ENCODE measurements at places on chromosomes 12 and 14.
A peak's percentile ranks its signal among the peaks of the same experiment; 100 is the strongest.

- peak overlapping the region; percentile 61 for H3K27ac ChIP-seq
- peaks cover 20% of the 10 kb centered on the region for H3K4me1 ChIP-seq
- peaks cover 62% of the 10 kb centered on the region for H3K36me3 ChIP-seq
- DNase-seq, result no peak
- no peaks in the 10 kb centered on the region for H3K27me3 ChIP-seq
- H3K4me3 ChIP-seq, result no peak overlapping the region
These were observed 5.6 kb downstream of the NAB2 start for GRCh38 chr12:57094208-57095160.

- peaks cover 36% of the 10 kb centered on the region for H3K27me3 ChIP-seq
- H3K4me3 ChIP-seq, result no peak overlapping the region
- no peak for DNase-seq
- no peak overlapping the region for H3K27ac ChIP-seq
These were observed 900 bp downstream of the AMN start for GRCh38 chr14:102923201-102923924.

DNA sequence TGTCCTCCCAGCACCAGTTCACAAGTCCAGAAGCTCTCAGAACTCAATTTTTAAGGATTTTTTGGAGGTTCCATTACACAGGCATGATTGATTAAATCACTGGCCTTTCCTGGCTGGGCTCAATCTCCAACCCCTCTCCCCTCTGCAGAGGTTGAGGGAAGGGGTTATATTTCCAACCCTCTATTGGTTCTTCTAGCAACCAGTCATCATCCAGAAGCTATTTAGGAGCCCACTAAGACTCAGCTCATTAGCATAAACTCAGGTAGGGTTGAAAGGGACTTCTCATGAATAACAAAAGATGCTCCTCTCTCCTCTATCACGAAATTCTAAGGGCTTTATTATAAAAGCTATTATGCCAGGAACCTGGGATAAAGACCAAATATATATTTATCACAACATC is 41.5 kb downstream of the SPPL3 start:
- H3K4me1 ChIP-seq, result peaks cover 14% of the 10 kb centered on the region
- H3K4me3 ChIP-seq, result no peak overlapping the region
- no peak overlapping the region for H3K27ac ChIP-seq

DNA sequence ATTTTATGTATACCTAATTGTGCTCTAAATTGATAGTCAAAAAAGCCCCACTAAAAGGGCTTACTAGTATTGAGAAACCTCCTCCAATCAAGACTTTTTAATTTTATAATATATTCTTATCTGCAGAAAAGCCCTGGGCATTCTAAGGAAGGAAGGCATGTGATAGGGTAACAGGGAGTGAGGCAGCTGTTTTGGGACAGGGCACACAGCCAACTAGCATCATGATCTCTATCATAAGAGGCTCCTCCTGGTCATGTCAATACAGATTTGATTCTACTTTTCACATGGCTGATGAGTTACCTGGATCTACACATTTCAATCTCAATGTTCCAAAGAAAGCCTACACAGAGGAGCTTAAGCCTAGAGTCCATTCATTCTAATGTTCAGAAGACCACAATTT is 9.1 kb downstream of the ADAM20 start:
- no peak overlapping the region for H3K4me3 ChIP-seq
- H3K4me1 ChIP-seq, result no peaks in the 10 kb centered on the region
- H3K36me3 ChIP-seq, result no peaks in the 10 kb centered on the region
- DNase-seq, result no peak
- no peak overlapping the region for H3K27ac ChIP-seq
- H3K27me3 ChIP-seq, result no peaks in the 10 kb centered on the region

- H3K4me1 ChIP-seq, result no peaks in the 10 kb centered on the region
- no peaks in the 10 kb centered on the region for H3K27me3 ChIP-seq
- DNase-seq, result no peak
These were observed 469.1 kb upstream of the TMEM132C start for GRCh38 chr12:127797918-127798317.

DNA sequence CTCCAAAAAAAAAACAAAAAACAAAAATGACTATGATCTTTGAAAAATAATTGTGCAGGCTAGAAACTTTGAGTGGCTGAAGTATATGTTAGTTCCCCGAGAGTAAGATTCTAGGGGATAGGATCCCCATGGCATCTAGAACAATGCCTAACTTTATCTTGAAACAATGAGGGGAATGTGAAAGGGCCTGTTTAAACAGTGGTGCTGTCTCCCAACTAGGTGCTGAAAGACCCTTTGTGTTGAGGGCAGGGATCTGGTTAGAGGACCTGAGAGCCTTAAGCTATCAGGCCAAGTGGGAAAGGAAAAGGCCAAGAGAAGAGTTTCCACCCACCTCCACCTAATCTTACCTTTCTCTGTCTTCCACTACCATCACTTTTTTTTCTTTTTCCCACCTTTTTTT is 6.8 kb upstream of the YLPM1 start:
- no peak overlapping the region for H3K4me3 ChIP-seq
- no peak for DNase-seq
- no peaks in the 10 kb centered on the region for H3K4me1 ChIP-seq
- no peaks in the 10 kb centered on the region for H3K27me3 ChIP-seq

- no peaks in the 10 kb centered on the region for H3K27me3 ChIP-seq
- no peak for DNase-seq
- H3K36me3 ChIP-seq, result no peaks in the 10 kb centered on the region
These were observed 129.9 kb downstream of the GRIP1 start for GRCh38 chr12:66549050-66549389.

DNA sequence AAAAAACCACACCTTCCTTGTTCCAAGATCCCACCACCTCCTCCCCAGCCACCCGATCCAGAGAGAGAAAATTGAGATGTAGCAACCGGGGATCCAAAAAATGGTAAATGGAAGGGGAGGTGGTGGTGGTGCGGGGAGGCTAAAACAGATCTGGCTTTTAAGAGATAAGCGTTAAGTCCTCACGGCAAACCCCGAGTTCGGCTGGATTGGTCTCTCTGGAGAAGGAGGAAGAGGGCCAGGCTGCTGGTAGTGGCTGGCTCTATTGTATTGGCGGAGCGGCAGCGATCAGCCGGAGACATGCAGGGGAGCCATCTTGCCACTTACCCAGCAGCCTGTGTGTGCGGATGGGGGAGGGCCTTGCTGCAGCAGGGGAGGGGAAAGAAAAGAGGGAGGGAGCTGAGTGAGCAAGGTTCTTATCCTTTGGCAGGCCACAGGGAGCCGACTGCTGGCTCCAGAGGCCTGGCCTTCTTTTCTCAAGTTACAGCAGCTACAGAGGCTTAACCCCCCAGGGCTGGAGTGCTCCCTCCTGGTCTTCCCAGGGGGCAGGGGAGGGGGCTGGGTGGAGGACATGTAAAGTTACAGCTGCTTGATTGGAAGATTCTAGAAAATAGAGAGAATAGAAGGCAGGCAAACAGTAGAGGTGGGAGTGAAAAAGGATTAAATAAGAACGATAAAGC is 14.1 kb upstream of the CDH24 start:
- H3K27ac ChIP-seq, result peak overlapping the region; percentile 64
- peaks cover 82% of the 10 kb centered on the region for H3K36me3 ChIP-seq
- H3K4me1 ChIP-seq, result peaks cover 17% of the 10 kb centered on the region
- DNase-seq, result peak; percentile 90

DNA sequence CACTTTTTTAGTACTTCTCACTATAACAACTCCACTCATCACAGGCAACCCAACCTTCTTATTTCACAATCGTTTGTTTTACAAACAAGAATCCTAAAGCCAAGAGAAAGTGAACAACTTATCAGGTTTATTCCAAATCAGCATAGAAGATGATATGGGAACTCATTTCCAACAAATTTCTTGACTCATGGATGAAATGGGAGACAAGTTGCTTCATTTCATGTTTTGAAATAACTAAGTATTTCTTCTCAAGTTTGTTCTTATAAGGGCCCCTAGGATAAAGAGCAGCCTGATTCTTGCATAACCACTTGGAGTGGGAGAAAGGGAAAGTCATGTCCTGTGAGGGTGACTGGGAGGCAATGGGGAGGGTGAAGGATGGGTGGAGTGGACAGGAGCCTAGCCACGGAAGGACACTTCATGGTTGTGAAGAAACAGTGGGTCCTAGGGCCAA is 168.3 kb downstream of the DUSP6 start:
- no peaks in the 10 kb centered on the region for H3K36me3 ChIP-seq
- H3K4me3 ChIP-seq, result no peak overlapping the region
- DNase-seq, result no peak
- H3K27me3 ChIP-seq, result no peaks in the 10 kb centered on the region
- peak overlapping the region; percentile 31 for H3K27ac ChIP-seq
- H3K4me1 ChIP-seq, result peaks cover 57% of the 10 kb centered on the region

- no peak overlapping the region for H3K4me3 ChIP-seq
- DNase-seq, result no peak
- no peak overlapping the region for H3K27ac ChIP-seq
- no peaks in the 10 kb centered on the region for H3K36me3 ChIP-seq
These were observed 175.2 kb upstream of the ATP2B1 start for GRCh38 chr12:89883630-89884389.

- H3K4me3 ChIP-seq, result no peak overlapping the region
- no peak for DNase-seq
- H3K27me3 ChIP-seq, result peaks cover 4% of the 10 kb centered on the region
- no peak overlapping the region for H3K27ac ChIP-seq
These were observed 339.5 kb downstream of the DPF3 start for GRCh38 chr14:72554401-72554800.

DNA sequence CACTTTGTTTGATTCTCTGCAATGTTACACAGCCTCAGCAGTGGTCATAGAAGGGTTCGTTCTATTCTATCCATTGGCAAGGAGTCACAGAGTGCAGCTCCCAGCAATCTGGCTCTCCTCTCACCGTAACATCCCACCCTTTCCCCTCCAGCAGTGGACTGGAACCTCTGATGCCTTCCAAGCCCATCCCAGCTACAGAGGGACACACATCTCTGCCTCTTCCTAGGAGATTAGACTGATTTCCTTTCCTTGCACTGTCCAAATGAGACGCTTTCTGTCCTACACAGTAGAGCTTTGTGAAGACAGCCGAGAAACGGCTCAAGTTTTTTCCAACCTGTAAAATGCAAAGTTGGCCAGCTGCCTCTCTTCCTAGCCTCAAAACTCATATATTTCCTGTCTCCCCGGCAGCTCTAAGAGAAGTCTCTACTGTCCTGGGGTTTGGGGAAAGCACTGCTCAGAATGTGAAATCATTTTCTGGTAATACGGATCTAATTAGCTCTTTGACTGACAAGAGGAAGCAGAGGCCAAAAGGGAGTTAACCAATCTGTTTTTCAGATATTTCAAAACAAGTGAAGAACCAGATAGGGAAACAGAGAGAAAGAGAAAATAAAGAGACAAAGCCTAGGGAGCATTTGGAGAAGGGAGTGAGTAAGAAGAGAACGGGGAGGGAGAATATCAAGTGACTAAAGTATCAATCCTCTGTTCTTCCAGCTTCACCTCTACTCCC is 516 bp downstream of the NINJ2 start:
- H3K27me3 ChIP-seq, result no peaks in the 10 kb centered on the region
- no peak for DNase-seq
- no peaks in the 10 kb centered on the region for H3K36me3 ChIP-seq
- peaks cover 11% of the 10 kb centered on the region for H3K4me1 ChIP-seq

DNA sequence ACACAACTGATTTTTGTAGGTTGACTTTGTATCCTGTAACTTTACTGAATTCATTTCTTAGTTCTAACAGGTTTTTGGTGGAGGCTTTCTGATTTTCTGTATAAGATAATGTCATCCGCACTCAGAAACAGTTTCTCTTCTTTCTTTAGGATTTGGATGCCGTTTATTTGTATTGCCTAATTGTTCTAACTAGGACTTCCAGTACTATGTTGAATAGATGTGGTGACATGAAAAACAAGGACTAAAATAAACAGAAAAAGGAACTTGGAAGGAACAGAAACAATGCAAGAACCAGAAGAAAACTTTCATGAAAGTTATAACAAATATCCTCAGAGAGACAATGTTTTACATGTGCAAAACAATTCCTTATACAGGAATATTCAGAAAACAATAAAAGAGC is 100.3 kb downstream of the GTF2A1 start:
- no peak overlapping the region for H3K4me3 ChIP-seq
- H3K27me3 ChIP-seq, result peaks cover 3% of the 10 kb centered on the region
- H3K36me3 ChIP-seq, result no peaks in the 10 kb centered on the region
- H3K4me1 ChIP-seq, result no peaks in the 10 kb centered on the region

DNA sequence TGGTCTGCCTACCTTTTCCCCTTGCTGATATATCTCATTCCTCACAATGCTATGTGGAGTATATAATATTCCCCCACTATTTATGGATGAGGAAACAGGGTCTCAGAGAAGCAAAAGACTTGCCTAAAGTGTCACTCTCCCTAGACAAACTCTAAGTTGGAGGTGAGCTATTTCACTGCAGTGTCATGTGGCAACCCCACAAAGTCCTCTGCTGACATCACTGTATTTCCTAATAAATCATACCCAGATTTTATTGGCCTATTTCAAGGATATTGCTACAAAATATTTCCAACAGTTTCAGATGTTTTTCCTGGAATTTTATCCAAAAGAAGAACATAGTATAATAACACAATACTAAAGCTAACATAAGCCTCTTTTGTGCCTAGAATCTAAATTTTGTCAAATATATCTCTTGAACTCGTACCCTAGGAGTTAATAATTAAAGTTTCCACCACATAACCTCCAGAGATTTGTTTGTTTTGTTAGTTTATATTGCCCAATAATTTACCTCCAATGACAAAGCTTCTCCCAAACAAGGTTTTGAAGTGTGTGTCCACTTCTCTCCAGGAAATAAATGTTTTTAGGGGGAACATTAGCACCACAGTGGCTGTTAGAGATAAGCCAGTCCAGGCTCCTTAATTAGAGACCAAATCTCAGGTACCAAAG is 215.1 kb downstream of the ASCL1 start:
- no peaks in the 10 kb centered on the region for H3K4me1 ChIP-seq
- H3K27ac ChIP-seq, result no peak overlapping the region
- DNase-seq, result no peak

GRCh38 chr12:49983892-49984291 is 11.1 kb downstream of the AQP6 start:
- no peak overlapping the region for H3K4me3 ChIP-seq
- no peak for DNase-seq
- peaks cover 9% of the 10 kb centered on the region for H3K36me3 ChIP-seq
- peak overlapping the region; percentile 15 for H3K27ac ChIP-seq

- no peaks in the 10 kb centered on the region for H3K27me3 ChIP-seq
- H3K4me3 ChIP-seq, result no peak overlapping the region
- DNase-seq, result no peak
- no peaks in the 10 kb centered on the region for H3K36me3 ChIP-seq
- H3K4me1 ChIP-seq, result no peaks in the 10 kb centered on the region
- H3K27ac ChIP-seq, result no peak overlapping the region
These were observed 8.1 kb upstream of the ADCY6 start for GRCh38 chr12:48796976-48797375.

- no peak overlapping the region for H3K27ac ChIP-seq
- no peaks in the 10 kb centered on the region for H3K27me3 ChIP-seq
- no peak overlapping the region for H3K4me3 ChIP-seq
- no peaks in the 10 kb centered on the region for H3K4me1 ChIP-seq
- no peaks in the 10 kb centered on the region for H3K36me3 ChIP-seq
These were observed 10.9 kb upstream of the PCED1B start for GRCh38 chr12:47068539-47068938.

Measured in RWPE2 (cell line).